ENCODE measurements at places on chromosomes 1 and 21.

DNA sequence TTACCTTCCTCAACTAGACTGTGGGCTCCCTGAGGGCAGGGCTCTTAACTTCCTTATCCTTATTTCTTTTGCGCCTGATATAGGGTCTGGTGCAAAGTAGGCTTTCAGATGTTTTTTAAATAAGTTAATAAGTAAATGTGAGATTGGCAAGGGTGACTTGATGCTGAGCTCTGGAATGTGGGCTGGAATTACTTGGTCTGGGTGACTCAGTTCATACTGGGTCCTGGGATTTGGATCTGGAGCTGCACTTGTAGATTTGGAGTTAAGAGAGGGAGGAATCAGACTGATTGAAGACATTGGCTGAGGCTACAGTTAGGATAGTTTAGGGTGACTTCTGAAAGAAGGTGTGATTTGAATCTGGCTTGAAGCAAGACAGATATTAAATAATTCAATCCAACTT lies 190.9 kb downstream of the GIPC2 start:
- DNase-seq, result no peak

DNA sequence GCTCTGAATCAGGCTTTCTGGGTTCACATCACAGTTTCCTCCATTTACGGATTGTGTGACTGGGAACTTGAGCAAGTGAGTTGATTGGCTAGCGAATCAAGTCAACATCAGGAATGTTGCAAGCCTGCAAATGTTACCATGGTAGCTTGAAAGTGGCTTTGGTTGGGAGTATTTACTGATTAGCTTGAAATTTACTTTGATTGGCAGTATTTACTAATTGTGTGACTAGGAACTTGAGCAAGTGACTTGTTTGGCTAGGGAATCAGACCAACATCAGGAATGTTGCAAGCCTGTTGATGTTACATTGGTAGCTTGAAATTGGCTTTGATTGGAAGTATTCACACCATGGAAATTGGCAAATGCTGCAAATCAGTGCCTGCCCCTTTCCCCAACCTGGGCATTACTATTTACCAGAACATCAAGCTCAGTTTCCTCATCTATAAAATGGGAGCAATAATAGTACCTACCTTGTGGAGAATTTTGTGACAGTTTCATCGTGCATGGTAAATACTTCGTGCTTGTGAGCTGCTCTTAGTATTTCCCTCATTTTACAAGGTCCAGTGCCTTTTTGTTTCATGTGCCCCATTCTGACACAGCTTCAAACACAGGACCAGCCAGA lies 23.1 kb upstream of the B3GALNT2 start:
- no peak for DNase-seq

GRCh38 chr1:54124472-54124871 lies 28.3 kb downstream of the CDCP2 start:
- DNase-seq, result no peak

GRCh38 chr1:6086762-6087376 lies 41.2 kb downstream of the KCNAB2 start:
- DNase-seq, result no peak
